Sigmoid colon (tissue), 7 donors: ENCODE measurements at places on chromosomes 1 and 21. TPM values are rescaled to one million over a fixed set of nuclear protein-coding genes. Genes with fewer than 3 reads are reported as not detected.
A peak's percentile ranks its signal among the peaks of the same experiment; 100 is the strongest.

The PRPF38B gene
- 24.7 TPM for total RNA-seq

The PYHIN1 gene
- 0.36 TPM for total RNA-seq

The AGTRAP gene
- total RNA-seq, result 27.7 TPM

The RNF223 gene
- not detected for total RNA-seq

The IFNAR1 gene
- 25.5 TPM for total RNA-seq

The C4BPB gene
- total RNA-seq, result 0.82 TPM

The LIN28A gene
- not detected for total RNA-seq

The BRDT gene
- total RNA-seq, result not detected

The VCAM1 gene
- 5.5 TPM for total RNA-seq

The ACTL8 gene
- total RNA-seq, result not detected

The AMY1A gene
- not detected for total RNA-seq

The ITGB2 gene
- 55.9 TPM for total RNA-seq

DNA sequence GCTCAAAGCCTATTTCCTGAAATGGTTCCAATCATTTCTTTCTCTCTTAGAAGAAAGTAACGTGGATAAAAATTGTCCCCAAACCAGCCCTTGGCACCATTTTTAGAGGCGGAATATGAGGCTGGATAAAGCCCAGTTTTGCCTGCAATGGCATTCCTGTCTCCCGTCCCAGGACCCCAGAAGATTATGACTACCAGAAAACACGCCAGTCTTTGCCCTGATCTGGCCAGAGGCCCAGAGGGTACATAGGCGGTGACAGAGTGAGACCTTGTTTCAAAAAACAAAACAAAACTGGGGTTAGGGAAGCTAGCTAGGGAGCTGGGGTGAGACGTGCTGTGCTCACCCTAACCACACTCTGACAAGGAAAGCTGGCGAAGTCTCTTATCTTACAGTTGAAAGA is at the start of gene AADACL4:
Gene AADACL4 (plus strand): TSS at position 301 of the 400 bp plus-strand sequence. CDS start 462 bp downstream, outside the sequence.
- DNase-seq, result no peak

- DNase-seq, result no peak
These were observed 37.9 kb downstream of the UBE2G2 start for GRCh38 chr21:44763451-44764318.

- DNase-seq, result no peak
These were observed 86.1 kb upstream of the SLC2A1 start for GRCh38 chr1:43044572-43045361.

GRCh38 chr1:101120868-101121267 is 95.3 kb upstream of the DPH5 start:
- no peak for DNase-seq

DNA sequence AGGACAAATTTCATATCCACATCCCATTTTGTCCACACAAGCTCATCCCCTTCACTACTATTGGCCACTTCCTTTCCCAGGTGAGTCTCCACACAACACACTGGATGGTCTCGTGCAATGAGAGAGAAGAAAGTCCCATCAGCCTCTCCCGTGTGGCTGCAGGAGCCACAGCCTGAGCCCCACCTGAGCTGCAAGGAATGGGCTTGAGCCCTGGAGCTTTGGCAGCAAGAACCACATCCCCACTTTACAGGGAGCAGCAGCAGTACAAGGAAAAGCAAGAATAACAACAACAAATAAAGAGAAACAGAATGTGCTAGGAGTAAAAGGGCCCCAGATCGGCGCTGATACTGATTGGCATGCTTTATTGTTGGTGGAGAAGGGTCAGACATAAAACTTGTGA is 117.7 kb downstream of the TPTE start:
- no peak for DNase-seq

- DNase-seq, result no peak
These were observed 182.7 kb upstream of the KLHDC7A start for GRCh38 chr1:18297896-18298648.

DNA sequence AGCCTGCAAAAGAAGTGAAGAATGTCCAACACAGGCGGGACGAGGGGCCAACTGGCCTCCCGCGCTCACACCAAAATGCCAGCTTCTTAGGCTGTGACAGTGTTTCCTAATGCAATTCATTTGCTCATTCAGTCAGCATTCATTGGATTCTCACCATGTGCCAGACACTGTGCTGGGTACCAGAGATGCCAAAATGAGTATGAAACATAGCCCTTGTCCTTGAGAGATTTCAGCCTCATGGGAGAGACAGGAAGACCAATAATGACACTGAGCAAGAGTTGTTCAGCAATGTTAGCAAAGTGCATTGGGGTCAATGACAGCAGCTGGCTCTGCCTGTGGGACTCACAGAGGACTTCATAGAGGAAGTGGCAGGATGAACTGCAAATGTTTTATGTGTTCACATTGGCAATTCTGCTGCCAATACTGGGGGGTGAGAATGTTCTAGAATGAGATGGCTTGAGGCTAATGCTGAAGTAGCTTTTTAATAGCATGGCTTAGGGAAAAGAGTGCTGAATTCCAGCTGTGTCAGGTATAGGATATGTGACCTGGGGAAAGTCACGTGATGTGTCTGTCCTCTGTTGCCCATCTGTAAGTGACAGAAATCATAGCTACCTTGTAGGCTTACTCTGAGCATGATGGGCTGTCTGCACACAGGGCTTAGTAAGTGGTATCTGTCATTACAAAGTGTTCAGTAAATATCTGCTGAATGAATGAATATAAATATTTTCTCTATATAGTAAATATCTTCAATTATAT is 58.3 kb upstream of the KIF26B start:
- DNase-seq, result no peak

- DNase-seq, result no peak
These were observed 36.6 kb upstream of the SSX2IP start for GRCh38 chr1:84726593-84727499.

DNA sequence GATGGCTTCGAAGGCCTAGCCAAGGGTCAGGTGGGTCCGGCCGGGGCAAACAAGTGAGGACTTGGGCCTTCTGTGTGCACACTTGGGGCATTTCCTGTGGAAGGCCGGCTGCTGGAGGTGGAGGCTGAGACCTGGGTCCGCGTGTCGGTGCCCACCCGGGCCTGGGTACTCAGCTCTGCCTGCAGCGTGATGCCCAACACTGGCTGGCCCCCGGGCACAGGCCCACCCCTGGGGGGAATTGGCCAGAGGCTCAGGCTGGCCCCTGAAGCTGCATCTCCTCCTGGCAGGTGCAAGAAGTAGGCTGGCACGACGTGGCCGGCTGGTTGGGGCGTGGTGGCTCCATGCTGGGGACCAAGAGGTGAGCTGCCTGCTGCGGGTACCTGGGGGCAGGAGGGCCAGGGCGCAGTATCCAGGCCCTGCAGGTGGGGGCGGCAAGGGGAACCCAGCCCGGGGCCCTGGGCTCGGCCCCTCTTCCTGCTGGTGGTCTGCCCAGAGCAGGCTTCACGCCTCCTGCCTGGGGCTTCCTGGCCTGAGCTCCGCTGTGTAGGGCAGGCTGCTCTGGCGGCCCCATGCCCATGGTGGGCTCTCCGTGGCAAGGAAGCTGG is 17.2 kb downstream of the CFAP410 start:
- DNase-seq, result no peak

- no peak for DNase-seq
These were observed at the start of gene VCAM1 for GRCh38 chr1:100719490-100719889. Gene VCAM1 (plus strand): TSS chr1:100719742. CDS start chr1:100719861, 119 bp downstream.

DNA sequence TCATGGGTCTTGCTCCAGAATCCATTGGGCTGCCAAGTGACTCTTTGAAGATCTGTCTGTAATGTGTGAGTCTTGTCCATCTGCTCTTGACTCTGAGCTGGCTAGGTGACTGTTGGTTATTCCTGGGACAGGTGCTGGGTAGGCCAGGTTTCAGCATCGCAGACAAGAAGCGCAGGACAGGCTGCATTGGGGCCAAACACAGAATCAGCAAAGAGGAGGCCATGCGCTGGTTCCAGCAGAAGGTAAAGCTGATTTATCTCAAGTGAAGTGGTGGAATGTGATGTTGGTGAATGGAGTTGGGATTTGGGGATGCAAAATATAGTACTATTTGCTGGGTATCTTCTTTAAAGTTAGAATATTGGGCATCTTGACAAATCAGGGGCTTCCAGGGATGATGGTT is 4.1 kb downstream of the RPL11 start:
- no peak for DNase-seq

GRCh38 chr21:44969931-44970755 is 30.3 kb downstream of the SLX9 start:
- DNase-seq, result peak; percentile 77

GRCh38 chr1:9084906-9085305 is 15.5 kb upstream of the SLC2A5 start:
- peak; percentile 90 for DNase-seq

DNA sequence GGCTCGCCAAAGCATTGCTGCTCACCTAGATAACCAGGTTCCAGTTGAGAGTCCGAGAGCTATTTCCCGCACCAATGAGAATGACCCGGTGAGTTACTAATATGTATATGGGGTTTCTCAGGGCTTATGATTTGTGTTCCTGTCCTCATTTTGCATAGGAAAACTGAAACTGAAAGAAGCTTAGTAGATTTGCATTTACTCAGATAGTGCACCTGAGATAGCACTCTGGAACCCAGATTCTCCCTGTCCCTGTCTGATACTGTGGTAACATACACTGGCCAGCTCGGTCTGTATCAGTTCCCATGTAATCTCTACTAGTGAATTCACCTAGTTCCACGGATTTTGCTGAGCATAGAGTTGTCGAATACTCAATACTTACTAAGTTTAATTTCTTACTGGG is 28.1 kb downstream of the DAP3 start:
- no peak for DNase-seq

- DNase-seq, result no peak
These were observed 8.6 kb downstream of the GPR137B start for GRCh38 chr1:236150986-236151385.

- no peak for DNase-seq
These were observed 220.8 kb downstream of the SLC35F3 start for GRCh38 chr1:234125283-234125682.

- no peak for DNase-seq
These were observed 168.9 kb upstream of the HMCN1 start for GRCh38 chr1:185565302-185565701.

GRCh38 chr1:174160603-174161002 is 1.3 kb downstream of the RABGAP1L start:
- no peak for DNase-seq

DNA sequence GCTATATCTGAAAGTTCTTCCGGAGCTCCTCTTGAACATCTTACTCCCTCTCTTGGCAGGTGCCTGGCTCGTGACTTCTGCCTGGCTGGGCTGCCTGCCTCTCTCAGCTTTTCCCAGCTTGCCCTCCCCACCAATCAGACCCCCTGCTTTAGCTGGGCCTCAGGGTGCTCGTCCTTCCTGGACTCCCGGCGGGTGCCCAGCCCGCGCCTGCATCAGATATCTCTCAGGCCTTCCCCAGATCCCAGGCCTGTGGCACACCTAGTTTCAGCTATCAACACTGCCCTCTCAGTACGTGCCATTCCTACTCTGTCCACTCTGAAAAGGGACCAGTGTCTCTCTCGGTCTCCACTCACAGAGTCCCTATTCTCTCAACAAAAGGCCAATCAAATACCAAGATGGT is 96.5 kb upstream of the CLDN14 start:
- DNase-seq, result no peak

- DNase-seq, result no peak
These were observed 162.4 kb upstream of the BEND5 start for GRCh38 chr1:48939042-48939441.

- DNase-seq, result no peak
These were observed 28.9 kb downstream of the OBSCN start for GRCh38 chr1:228236744-228237143.

GRCh38 chr1:183349201-183349711 is 68.9 kb downstream of the NMNAT2 start:
- DNase-seq, result peak; percentile 76

DNA sequence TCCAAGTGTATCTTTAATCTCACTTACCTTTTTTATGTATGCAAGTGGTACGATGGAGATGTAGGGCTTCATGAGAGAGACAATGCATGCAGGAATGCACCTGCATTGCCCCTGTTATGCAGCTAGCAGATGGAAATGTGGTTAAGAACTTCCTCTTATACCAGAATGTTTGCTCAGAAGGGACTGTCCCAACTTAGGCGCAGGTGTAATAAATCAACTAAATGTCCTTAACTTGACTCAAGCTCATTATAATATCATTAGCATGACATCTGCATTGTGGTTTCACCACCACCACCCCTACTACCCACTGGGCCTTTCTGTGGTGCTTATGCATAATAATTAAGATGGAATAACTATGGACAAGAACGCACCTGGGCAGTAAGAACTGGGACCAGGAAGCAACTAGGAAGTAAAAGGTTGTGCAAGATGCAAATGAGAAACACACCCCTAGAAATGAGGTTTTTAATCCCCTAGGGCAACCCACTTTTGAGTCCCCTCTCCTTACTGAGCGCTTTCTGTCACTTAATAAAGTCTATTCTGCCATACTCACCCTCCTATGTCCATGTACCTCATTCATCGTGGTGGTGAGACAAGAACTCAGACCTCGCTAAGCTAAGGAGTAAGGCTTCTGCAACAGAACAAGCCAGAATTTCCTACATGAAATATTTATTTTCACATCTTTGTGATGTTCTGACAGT is 1103.3 kb upstream of the B3GALT2 start:
- no peak for DNase-seq
